ENCODE measurements at places on chromosomes 3 and 15.
A peak's percentile ranks its signal among the peaks of the same experiment; 100 is the strongest.

DNA sequence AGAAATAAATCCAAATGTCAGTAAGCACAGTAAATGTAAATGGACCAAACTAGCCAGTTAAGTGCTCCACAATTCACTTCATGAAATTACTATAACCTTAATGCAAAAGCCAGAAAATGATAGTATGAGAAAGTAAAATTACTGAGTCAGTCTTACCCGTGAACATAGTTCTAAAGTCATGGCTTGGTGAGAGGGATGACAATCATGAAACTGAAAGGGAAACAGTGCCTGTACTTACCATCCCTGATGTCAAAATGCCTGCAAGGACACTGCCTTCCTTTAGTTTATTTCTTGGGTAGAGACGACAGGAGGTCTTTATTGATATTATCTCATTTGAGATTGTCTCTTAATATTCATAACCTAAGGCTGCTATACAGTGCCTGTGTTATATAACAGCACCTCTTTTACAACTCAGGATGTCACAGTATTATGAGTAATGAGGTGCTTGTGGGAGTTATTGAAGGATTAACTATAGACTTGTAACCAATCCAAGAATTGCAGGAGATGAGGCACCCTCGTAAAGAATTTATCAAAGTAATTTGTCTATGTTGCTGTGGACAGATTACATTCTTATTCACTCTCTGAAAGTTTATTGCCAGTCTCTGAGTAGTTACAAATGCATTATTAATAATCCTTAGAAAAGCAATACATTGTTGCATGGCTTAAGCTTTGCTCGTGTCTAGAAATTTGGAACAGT, 142.9 kb upstream of the BFSP2 start:
- DNase-seq, result no peak

DNA sequence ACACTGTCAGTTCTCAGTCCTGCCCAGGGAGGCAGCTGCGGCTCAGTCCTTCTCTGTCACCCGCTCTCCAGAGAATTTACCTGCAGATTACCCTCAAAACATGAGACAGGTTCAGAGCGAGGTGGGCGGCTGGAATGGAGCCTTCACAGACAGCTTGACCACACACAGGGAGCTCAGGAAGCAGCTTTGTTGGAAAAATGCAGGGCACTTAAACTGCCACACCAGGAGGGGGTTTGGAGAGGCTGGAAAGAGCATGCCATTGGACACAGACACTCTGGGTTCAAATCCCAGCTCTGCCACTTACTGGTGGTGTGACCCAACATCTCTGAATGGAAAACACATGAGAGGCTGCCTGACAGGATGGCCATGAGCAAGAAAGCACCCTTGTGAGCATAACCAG, 290.8 kb upstream of the LRRFIP2 start:
- no peak for DNase-seq

GRCh38 chr15:88489321-88489720, 21.8 kb downstream of the MRPS11 start:
- no peak for DNase-seq

DNA sequence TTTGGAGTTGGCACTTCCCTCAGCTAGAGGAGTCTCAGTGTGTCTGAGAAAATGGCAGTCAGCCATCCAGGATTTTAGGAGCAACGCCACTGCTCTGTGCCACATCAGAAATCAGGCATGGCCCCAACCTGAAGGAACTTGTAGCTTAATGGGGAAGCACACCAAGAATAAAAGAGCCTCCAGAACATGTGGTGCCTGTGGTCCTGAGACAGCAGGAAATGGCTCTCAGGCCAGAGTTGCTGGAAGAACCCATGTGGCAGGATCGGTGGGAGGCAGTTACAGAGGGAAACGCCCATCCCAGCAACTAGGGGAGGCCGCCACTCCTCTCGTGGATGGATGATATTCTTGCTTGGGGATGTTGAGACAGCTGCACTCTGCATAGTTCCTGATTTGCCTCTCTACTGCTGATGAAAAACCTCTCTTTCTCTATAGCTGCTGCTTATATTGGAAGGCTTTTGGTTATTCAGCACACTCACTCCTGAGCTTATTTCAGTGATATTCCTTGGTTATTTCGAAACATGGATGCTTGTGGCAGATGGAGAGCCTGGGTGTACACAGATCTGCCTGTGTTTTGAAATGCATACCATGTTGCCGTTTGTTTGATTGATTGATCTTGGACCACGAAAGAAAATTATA, 52.4 kb downstream of the KLHL25 start:
- no peak for DNase-seq

DNA sequence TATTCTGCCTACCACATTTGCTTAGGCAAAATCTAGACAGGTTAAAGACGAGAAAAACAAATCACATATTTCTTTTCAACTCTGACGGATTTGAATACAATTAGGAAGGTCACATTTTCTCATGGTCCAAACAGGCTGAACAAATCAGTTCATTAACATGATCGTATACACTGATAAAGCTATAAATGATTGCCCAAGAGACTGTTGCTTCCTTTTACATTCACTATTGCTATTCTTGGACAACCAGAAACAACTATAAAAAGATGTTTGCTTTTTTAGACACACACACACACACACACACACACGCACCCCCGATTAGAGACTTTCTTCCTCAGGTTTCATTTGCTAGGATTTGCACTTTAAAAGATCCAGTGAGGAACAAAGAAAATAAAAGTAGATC, 122.3 kb upstream of the BHLHE40 start:
- DNase-seq, result no peak

DNA sequence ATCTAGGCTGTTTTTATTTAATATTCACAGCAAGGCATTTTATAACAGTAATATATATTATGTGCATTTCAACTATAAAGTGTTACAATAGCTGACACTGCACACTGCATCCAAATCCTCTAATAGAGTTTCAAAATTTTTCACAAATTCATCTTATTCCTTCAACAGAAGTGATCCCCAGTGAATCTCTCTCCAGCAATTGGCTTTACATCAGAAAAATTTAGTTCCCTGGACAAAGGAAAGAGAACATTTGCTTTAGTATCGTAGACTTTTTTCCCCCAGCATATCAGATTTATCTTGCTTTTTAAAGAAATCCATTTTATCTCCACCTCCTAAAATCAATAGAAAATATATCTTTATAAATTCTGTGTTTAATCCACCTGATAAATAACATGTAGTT, 868.6 kb downstream of the TBL1XR1 start:
- DNase-seq, result no peak

- no peak for DNase-seq
Observed at GRCh38 chr3:108296239-108296638, at the start of gene HHLA2. Gene HHLA2 (plus strand): TSS chr3:108296548. CDS start chr3:108351814, 55,266 bp downstream.

GRCh38 chr3:190673148-190673547, 159.3 kb downstream of the IL1RAP start:
- DNase-seq, result no peak

DNA sequence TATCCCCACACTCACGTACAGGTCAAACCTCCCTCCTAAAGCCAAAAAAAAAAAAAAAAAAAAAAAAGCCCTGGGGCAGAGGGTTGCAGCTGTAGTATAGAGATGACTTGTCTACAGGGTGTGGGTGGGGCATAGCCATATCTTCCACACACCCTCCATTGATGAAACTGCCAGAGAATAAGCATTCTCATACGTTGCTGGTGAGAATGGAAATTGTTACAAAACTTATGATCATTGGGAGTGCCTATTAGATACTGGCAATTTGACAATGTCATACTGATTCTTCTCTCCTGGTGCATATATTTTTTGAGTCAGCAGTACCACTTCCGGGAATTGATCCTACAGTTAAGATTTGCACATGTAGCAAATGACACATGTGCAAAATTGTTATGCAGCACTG, 11.0 kb upstream of the CTNNB1 start:
- no peak for DNase-seq

DNA sequence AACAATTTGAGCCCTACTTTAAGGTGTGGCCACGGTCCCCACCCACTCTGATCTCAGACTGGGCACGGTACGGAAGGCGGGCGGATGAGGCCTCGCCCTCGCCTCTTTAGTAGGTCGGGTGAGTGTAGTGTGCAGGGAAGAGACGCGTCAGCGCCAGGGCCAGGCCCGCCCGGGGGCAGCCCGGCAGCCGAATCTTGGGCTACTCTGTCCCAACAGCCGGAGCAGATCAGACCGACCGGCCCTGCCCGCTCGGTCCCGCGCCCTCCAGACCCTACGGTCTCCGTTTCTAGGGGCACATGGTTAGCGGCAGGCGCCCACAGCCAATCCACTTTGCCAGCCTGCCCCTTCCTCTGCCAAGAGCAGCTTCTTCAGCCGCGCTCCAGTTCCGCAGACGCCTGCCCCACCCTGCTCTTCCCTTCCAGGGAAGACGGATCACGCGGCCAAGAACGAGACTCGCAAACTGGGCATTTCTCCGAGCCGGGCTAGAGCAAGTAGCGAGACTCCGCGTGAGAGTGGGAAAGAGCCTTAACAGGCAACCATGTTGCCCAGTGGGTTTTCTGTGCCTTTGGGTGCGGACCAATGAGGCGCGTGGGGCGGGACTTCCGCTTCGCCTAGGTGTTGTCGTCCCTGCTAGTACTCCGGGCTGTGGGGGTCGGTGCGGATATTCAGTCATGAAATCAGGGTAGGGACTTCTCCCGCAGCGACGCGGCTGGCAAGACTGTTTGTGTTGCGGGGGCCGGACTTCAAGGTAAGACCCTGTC, at the start of gene RNF13:
Gene RNF13 (plus strand): TSS at position 610 of the 761 bp plus-strand sequence. CDS start 32,812 bp downstream, outside the sequence.
- DNase-seq, result peak; percentile 87

DNA sequence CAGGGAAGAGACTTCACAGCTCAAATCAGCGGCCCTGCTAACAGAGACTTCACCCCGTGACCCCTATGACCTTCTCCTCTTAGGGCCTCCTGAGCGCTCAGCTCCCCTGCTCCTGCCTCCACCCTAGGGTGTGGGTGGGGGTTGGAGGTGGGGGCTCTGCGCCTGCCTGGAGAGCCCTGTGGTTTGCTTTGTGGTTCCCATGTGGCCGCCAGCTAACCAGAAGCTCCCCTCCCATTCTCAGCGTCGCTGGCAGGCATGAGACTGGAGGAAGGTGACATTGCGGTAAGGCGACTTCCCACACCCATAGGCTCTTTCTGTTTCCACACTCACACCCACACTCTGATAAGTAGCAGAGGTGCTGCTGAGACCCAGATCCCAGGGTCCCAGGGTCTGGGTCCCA, 27.6 kb downstream of the XYLB start:
- DNase-seq, result no peak

DNA sequence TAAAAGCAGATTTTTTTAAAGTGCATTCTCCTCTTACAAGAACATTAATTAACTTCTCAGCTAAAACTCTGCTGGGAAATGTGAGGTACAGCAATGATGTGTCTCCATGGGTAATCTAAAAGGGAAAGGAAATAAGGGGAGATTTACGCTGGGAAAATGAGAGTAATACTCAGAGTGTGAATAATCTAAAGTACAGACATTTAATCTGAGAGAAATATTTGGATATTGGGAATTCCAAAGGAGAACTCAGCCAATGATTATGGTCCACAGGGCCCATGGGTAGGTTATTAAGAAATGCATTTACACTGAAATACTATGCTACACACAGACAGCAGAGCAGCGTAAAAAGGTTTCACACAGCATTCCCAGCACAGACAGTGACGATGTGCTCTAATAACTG, 229.9 kb downstream of the MAGI1 start:
- DNase-seq, result no peak

- DNase-seq, result no peak
Observed at GRCh38 chr3:168104361-168104760, 8.6 kb upstream of the GOLIM4 start.

DNA sequence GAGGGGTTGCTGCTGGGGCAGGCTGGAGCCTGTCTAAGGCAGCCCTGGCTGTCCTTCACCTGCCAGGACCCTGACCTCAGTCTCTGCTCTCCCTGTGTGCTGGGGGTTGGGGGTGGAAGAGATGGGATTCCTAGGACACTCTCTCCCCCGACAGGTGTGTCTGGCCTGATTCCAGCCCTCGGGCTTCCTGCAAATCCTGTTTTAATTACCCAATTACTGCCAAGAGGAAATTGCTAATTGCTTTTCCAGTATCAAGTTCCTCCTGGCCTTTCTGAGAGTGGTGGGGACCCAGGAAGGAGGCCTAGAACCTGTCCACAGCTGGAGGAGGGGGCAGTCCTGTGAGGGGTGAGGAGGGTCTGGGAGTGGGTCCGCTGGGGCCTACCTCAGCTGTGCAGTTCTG, 15.8 kb downstream of the PLXNA1 start:
- no peak for DNase-seq

DNA sequence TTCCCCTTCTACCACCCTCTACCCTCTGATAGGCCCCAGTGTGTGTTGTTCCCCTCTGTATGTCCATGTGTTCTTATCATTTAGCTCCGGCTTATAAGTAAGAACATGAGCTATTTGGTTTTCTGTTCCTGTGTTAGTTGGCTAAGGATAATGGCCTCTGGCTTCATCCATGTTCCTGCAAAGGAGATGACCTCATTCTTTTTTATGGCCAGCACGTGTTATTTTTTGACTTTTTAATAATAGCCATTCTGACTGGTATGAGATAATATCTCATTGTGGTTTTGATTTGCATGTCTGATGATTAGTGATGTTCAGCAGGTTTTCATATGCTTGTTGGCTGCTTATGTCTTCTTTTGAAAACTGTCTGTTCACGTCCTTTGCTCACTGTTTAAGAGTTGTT, 63.1 kb upstream of the NPHP3 start:
- no peak for DNase-seq

GRCh38 chr3:185399737-185400667, 37.1 kb downstream of the MAP3K13 start:
- peak; percentile 51 for DNase-seq

DNA sequence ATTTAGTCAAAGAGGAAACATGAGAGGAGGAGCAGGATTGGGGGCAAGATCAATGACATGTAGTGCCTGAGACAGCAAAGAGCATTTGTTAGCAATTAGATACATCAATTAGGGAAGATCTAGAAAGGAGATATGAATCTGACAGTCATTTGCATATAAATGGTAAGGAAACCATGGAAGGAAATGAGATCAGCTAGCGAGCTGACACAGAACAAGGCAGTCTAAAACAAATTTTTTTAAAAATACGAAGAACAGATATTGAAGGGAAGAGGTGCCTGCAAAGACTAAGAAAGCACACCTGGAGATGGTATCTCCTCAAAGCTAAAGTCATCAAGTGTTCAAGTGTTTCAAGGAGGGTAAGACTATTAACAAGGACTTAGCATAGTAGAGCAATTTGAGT, 4.6 kb downstream of the EPM2AIP1 start:
- no peak for DNase-seq

DNA sequence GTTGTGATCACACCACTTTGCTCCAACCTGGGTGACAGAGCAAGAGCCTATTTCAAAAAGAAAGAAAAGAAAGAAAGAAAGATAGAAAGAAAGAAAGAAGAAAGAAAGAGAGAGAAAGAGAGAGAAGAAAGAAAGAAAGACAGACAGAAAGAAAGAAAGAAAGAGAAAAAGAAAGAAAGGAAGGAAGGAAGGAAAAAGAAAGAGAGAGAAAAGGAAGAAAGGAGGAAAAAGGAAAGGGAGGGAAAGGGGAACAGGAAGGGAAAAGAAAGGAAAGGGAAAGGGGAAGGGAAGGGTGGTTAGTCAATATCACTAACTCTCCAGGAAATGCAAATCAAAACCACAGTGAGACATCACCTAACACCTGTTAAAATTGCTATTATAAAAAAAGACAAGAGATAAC, 18.2 kb downstream of the OR5K4 start:
- DNase-seq, result no peak

GRCh38 chr3:15361494-15362214, 29.3 kb upstream of the SH3BP5 start:
- DNase-seq, result no peak

- DNase-seq, result no peak
Observed at GRCh38 chr3:184949251-184949965, 137.4 kb downstream of the VPS8 start.
